Neural progenitor cell (in vitro differentiated cells): ENCODE measurements at places on chromosomes 16 and 17.

GRCh38 chr17:68909066-68909465 is 46.1 kb downstream of the ABCA8 start:
- DNase-seq, result no peak

DNA sequence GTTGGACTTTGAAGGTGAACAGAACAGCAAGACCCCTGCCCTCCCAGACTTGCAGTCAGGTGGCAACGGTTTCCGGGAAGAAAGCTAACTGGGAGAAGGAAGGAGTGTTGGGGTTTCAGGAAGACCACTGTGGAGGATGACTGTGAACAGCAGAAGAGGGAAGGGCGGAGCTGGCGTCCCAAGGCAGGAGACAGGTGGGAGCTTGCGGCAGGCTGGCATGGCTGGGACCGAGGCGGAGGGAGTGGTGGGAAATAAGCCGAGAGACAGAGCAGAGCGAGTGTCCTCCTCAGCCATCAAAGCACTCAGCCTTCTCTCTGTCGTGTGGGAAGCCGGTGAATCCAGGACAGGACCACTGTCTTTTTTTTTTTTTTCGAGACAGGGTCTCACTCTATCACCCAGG is 108.5 kb upstream of the CACNG5 start:
- DNase-seq, result no peak

- peak; percentile 15 for DNase-seq
These were observed 414.4 kb upstream of the HSBP1 start for GRCh38 chr16:83393196-83393981.

DNA sequence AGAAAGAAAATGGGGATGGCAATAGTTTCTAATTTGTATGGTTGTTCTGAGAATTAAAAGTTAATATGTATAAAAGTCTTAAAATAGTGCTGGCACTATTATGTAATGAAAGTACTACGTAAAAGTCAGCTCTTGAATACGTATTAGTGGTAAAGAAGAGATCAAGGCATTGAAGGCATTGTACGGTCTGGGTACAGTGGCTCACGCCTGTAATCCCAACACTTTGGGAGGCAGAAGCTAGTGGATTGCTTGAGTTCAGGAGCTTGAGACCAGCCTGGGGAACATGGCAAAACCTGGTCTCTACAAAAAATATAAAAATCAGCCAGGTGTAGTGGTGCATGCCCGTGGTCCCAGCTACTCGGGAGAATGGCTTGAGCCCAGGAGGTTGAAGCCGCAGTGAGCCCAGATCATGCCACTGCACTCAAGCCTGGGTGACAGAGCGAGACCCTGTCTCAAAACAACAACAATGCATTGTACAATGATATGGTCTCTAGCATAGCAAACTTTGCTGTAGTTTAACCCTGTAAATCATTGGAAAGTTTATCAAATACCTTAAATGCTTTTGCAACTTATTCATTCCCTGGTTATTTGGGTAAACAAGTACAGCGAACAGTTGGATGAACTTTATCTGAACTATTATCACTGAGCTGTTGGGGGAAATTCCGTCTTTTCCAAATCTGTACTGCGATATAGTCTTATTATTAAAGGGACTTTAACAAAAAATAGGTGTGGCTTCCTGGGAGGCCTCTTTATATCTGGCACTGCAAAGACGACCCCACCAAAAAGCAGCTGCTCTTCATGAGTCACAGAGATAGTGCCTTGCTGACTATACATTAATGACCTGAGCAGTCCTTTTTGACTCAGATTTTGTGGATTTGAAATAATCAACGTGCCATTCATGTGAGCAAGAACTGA is 73.6 kb downstream of the GPRC5B start:
- no peak for DNase-seq

DNA sequence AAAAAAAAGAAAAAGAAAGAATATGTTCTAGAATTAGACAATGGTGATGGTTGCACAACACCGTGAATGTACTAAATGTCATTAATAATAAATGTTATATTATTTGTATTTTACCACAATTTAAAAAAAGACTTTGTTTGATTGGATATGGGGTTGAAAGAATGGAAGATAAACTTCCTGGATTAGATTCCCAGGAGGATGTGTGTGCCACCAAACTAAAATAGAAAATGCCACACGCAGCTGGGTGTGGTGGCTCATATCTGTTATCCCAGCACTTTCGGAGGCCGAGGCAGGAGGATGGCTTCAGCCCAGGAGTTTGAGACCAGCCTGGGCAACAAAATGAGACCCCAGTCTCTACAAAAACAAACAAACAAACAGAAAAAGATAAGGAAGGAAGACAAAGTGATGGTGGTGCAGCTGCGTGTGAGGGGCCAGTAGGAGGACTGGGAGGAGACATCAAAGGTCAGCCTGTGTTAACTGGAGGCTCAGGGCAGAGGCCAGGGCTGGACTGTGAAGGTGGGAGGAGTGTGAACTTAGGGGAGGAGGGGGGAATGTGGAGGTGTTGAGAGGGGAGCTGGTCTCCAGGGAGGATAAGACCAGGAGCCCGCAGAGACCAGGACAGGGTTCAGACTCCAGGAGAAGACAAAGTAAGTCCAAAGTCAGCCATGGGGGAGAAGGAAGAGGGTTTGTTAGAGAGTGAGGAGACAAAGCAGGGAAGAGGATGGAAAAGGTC is 4.1 kb downstream of the PECAM1 start:
- DNase-seq, result no peak

GRCh38 chr17:28698253-28698941 is 13.3 kb downstream of the PROCA1 start:
- no peak for DNase-seq

- DNase-seq, result peak; percentile 37
These were observed 16.0 kb downstream of the CSNK1D start for GRCh38 chr17:82257473-82257872.

DNA sequence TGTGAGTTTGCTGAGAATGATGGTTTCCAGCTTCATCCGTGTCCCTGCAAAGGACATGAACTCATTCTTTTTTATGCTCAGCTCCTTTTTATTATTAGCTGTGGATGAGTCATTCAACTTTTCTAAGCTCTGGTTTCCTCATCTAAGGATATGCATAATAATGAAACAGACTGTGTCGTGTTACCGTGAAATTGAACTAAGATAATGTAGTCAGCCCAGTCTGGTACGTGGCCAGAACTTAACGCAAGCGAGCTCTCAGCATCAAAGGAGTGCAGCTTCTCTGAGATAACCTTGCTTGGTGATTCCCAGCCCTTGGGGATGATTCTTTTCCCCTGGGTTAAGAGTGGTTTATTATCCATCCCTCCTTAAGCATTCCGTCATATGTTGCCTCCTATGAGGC is 454.3 kb upstream of the EEF2KMT start:
- no peak for DNase-seq

GRCh38 chr17:82495844-82496528 is 23.5 kb upstream of the FOXK2 start:
- no peak for DNase-seq

- no peak for DNase-seq
These were observed 7.6 kb downstream of the PSMD11 start for GRCh38 chr17:32451879-32452278.

DNA sequence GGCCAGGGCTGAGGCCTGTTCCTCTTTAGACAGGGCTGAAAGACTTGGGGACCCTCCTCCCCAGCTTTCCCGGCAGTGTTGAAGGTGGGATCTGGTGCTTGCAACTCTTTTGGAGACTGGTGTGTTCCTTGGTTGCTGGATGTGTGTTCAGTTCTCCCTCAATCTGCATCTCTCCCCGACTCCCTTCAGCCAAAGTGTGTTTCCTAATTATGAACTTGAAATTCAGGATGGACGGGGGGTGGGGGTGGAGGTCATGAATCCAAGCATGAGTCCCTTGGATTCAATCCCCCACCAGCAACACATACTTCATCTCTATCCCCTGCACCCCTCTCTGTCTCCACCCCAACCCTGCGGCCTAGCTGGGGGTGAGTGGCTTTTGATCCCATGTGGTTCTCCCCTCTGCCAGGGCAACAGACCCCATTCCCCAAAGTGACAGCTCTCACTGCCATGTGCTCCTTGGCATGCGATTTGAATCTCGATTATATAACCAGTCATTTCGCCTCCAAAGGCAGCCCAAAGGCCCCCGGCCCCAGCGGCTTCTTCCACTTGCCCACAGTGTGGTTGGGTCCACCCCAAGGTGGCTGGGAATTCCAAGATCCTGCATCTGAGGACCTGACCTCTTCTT is 1.3 kb downstream of the ARHGAP23 start:
- DNase-seq, result no peak

DNA sequence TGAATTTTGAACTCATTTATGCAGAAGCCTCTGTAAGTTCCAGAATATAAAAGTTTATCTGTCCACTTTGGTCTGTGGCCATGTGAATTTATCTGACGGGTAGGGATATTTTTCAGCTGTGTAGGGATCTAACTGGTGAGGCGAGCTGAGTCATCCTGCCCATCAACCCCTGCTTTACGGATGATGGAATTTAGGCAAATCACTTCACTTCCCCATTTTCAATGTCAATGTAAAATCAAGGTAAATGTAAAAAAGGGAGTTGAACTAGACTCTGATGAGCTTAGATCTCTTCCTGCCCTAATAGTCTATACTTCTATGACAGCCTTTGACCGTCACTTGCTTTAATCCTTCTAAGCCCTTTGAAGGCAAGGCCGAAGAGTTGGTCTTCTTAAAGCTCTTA is 2.6 kb downstream of the SLC16A6 start:
- no peak for DNase-seq

- DNase-seq, result peak; percentile 73
These were observed 46.8 kb downstream of the TIMM22 start for GRCh38 chr17:1043601-1044251.

DNA sequence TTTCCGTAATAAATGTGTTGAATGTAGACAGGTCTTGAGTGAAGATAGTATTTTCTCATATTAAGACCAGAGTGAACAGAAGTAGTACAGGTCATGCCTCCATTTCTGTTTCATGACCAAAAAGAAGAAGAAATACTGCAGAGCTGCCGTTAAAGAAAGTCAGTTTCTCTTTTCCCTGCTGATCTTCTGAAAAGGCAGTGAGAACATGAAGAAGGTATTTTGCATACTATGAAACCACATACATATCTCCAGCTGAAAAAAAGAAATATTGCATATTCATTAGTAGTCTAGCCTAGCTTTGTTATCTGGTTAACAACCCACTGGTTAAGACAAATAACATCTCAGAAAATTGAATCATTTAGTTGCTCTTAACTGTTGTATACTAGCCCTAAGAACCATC is 138.4 kb downstream of the PHKB start:
- no peak for DNase-seq

GRCh38 chr16:3513892-3514583 is 13.2 kb downstream of the CLUAP1 start:
- no peak for DNase-seq

GRCh38 chr17:55818451-55819375 is 67.9 kb downstream of the PCTP start:
- DNase-seq, result no peak

GRCh38 chr16:57519796-57520360 is 16.5 kb downstream of the CCDC102A start:
- DNase-seq, result peak; percentile 86

DNA sequence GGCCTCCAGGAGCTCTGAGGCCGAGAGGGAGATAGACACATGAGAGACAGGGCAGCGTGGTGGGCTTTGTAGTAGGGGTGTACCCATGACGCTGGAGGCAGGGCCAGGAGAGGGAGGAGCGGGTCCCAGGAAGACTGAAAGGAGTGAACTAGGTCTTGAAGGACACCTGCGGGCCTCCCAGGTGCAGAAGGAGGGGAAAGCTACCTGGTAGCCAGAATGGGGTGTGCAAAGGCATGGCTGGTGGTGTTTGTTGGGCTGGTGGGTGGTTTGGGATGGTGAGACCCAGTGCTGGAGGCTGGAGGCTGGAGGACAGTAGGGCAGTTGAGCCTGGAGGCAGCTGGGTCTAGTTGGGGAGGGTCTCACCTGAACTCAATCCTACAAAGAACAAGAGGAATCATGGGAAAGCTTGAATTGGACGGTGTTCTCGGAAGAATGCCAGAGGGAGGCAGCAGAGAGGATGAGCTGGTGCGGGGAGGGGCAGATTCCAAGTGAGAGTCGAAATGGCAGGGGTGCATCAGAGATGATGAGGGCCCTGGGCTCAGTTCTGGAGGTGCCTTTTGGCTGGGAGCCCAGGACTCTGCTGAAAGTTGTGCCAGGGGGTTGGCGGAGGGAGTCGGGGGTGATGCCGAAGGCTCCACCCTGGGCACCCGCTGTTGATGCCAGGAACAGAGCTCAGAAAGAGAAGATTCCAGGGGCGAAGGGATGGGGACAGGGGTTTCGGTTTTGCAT is 21.2 kb downstream of the C1QTNF1 start:
- DNase-seq, result no peak

GRCh38 chr17:70314096-70314495 is 144.8 kb downstream of the KCNJ2 start:
- no peak for DNase-seq

- no peak for DNase-seq
These were observed 18.7 kb downstream of the PTRH2 start for GRCh38 chr17:59688496-59688895.

DNA sequence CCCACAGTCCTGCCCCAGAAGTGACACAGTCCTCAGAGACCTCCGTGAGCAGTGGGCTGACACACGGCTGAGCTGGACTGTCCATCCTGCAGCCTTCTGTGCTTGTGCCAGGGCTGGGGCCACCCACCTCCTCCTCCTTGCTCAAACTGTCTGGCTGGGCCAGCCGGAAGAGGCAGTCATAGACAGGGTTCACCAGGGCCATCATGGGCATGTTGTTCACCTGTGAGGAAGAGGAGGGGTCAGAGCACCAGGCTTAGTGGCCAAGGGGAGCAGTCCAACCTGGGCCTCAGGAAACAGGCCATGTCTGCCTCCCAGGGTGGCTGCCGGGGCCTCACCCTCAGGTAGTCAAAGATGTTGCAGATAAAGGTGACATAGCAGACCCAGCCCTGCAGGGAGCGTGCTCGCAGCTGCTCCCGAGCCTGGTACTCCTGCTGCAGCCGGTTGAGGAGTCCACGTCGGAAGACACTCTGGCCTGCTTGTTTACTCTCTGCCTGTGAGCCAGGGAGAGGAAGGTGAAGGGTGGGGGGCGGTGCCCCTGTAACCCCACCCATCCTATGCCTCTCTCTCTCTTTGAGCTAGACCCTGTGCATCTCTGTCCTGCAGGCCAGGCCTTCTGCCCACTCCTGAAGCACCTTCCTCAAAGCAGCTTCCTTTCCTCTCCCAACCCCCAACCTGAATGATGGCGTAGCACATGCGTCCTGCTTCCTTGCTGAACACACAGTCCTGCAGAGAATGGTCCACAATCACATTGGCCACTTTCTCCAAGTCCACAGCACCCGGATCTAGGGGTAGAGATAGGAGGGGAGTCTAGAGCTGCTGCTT is 3.4 kb downstream of the MIF4GD start:
- DNase-seq, result peak; percentile 57

- DNase-seq, result peak; percentile 85
These were observed 5.3 kb upstream of the HS3ST6 start for GRCh38 chr16:1923299-1924034.

DNA sequence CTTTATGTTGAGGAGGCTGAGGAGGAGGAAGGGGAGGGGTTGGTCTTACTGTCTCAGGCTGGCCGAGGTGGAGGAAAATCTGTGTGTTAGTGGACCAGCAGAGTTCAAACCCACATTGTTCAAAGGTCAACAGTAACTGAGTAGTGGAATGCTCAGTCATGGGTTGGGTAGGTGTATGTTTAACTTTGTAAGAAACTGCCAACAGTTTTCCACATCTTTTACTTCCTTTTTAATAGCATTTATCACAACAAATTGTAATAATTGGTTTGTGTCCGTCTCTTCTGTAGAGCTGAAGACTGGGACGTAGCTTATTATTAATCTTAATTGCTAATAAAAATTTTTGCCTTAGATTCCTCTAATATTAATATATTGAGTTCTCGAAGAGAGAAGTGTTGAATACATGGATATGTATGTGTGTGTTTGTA is 5.3 kb downstream of the ATP6V0A1 start:
- DNase-seq, result no peak
